Activated B cell treated with CpG ODN at 0.5 μM for 24 hours (primary cell): ENCODE measurements at places on chromosomes 6 and 20. TPM values are rescaled to one million over a fixed set of nuclear protein-coding genes. Genes with fewer than 3 reads are reported as not detected.

The EPB41L1 gene
- total RNA-seq, result 0.49 and 0.64 TPM in 2 replicates

The HCK gene
- total RNA-seq, result 183 TPM in 2 replicates

The HTR1B gene
- total RNA-seq, result not detected in 2 replicates

The PRDM13 gene
- total RNA-seq, result 0.07 TPM in 1 of 2 replicates, not detected in the other

The IL17F gene
- total RNA-seq, result not detected in 2 replicates

The CYP24A1 gene
- total RNA-seq, result not detected in 2 replicates

The DNAAF9 gene
- 3.7 and 4.5 TPM in 2 replicates for total RNA-seq

The SIRPB2 gene
- not detected in 2 replicates for total RNA-seq

The OPN5 gene
- total RNA-seq, result not detected in 2 replicates

The FRK gene
- total RNA-seq, result 0.31 and 0.37 TPM in 2 replicates

The SIRT5 gene
- total RNA-seq, result 9.7 and 12.4 TPM in 2 replicates

The BMP2 gene
- not detected in 2 replicates for total RNA-seq

The SLC35D3 gene
- total RNA-seq, result not detected in 2 replicates

The DEFB112 gene
- not detected in 2 replicates for total RNA-seq

The MAPK13 gene
- total RNA-seq, result 20.1 and 22.7 TPM in 2 replicates

The SLC35B3 gene
- total RNA-seq, result 12.9 and 13.3 TPM in 2 replicates

The C20orf202 gene
- total RNA-seq, result not detected in 2 replicates

The FAM83C gene
- total RNA-seq, result not detected in 2 replicates

The TP53TG5 gene
- not detected in 2 replicates for total RNA-seq

The PHACTR1 gene
- total RNA-seq, result 109 and 115 TPM in 2 replicates

The CDS2 gene
- total RNA-seq, result 32.4 and 37.4 TPM in 2 replicates

The CGAS gene
- 22.7 and 24.3 TPM in 2 replicates for total RNA-seq

The TFAP2C gene
- total RNA-seq, result not detected in 2 replicates

The RBPJL gene
- total RNA-seq, result not detected in 2 replicates

The PLAGL2 gene
- 17.3 and 17.9 TPM in 2 replicates for total RNA-seq

The FHL5 gene
- total RNA-seq, result not detected in 2 replicates

The RIN2 gene
- 0.46 and 0.75 TPM in 2 replicates for total RNA-seq

The SYCP2L gene
- total RNA-seq, result 0.13 and 0.17 TPM in 2 replicates

The SAMD3 gene
- total RNA-seq, result 0.37 TPM in 1 of 2 replicates, not detected in the other

The BTNL2 gene
- total RNA-seq, result not detected in 2 replicates

The HLA-DQA2 gene
- total RNA-seq, result 231 and 237 TPM in 2 replicates

The NR2E1 gene
- not detected in 2 replicates for total RNA-seq
